Renal cortex interstitium (tissue), 15 donors: ENCODE measurements at places on chromosomes 3 and 15. TPM values are rescaled to one million over a fixed set of nuclear protein-coding genes. Genes with fewer than 3 reads are reported as not detected.

GRCh38 chr3:176855901-176856486 is 341.3 kb downstream of the TBL1XR1 start:
- no peak for DNase-seq

DNA sequence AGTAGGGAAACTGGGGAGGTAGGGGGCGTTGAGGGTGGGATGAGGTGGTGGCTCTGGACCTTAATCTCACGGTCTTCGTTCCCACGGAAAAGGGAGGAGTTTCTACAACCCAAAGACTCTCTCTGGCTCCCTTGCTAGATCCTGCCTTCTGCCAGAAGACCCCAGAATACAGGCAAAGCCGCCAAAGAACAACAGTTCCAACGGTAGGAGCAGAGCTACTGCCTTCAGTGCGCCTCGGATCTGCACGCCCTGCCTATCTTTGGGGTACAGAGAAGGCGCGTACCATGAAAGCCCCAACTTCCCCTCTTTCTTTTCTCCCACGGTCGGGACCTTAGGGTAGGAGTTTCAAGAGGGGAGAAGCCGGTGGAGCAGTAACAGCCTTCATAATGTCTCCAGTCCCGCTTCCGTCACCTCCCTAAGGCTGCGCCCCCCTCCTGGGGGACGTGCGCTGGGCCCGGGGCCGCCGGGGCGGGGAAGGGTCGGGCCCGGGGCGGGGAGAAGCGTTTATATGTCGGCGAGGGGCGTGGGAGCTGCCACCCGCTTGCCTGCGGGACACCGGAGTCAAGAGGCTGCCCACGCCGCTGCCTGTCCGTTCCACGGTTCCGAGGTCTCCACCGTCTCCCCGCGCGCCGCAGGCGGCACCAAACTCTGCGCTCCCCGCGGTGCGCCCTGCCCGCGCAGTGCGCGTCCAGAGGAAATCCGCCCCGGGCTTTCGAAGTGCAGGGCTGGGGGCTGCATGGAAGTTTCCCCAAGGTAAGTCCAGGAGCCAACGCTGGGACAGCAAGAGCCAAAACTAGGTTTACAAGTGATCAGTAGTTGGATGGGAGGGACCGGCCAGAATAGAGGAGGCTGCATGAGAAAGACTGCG is at the start of gene COL6A6:
COL6A6 (plus strand) TSS at position 533 of the 868 bp plus-strand sequence. CDS start 43,188 bp downstream, outside the sequence.
- DNase-seq: no peak

SLC12A8 gene
- 5.6 TPM for polyA plus RNA-seq

GRCh38 chr3:127473244-127474024 is 117.1 kb downstream of the TPRA1 start:
- DNase-seq: no peak

DNA sequence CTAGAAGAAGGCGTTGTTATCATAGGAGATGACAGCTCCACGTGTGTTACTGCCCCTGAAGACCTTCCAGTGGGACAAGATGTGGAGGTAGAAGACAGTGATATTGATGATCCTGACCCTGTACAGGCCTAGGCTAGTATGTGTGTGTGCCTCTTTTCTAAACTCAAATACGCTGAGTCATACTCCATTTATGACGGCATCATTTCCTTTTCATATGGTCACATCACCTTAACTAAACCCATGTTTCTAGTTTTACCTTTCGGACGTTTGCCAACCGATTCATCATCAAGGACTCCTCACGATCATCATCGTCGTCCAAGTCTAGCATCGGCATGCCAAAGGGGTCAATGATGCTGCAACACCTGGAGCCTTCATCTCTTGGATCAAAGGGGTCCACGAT is 149.0 kb downstream of the CBLB start:
- DNase-seq: no peak

SLC28A2 gene
- 0.48 TPM for polyA plus RNA-seq

- no peak for DNase-seq
Measured at GRCh38 chr3:13071695-13072094, 1.5 kb downstream of the IQSEC1 start.

DNA sequence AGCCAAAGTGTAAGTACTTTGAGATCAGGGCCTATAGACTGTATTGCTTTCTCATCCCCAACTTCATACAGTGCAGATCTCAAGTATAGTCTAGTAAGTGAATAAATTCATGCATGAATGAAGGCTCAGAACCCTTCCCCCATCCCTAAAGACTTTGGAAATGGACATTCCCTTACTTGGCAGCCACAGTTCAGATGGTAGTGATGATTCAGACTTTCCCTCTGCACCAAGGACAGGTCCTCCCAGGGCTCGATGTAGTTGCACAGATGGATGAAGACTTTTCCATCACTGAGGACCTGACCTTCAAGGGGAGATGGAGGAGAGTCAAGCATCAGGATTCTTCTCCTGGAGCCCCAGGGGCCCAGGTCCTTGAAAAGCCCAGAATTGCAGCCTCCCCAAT is 4.6 kb downstream of the TIMP4 start:
- DNase-seq: no peak

DNA sequence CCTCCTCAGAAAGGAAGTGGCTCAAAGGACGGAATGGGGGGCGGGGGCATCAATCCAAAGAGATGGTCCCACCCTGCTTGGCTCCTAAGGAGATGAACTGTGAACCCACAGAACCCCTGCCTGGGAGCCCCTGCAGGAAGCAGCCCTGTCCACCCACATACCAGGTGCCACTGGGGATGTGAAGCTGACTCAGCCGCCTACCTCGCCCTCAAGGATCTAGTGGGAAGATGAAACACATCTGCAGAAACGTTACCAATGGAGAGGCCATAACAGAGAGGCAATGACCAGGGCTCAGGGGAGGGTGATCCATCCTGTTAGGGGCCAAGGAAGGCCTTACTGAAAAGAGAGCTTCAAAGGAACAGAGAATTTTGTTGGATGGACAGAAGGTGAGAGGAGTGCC is 35.1 kb downstream of the EAF1 start:
- DNase-seq: no peak

DNA sequence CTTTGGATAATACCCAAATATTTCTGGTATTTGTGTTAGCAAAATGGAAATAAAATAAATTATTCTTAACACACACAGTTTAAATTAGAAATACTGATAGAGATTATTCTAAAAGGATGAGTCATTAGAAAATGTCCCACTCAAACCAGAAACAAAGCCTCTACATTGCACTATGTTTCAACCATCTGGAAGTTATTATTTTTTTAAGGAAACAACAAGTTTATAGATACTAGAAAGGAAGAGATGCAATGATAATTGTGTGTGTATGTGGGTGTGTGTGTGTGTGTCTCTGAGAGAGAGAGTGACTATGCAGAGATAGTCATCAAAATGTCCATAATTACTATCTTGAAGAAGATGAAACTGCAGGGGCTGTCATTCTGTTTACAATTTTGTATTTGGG is 1340.5 kb downstream of the ROBO1 start:
- DNase-seq: no peak

GRCh38 chr3:133362539-133362938 is 37.3 kb upstream of the BFSP2 start:
- DNase-seq: no peak

GRCh38 chr15:71136159-71136783 is 21.0 kb downstream of the THSD4 start:
- no peak for DNase-seq

DNA sequence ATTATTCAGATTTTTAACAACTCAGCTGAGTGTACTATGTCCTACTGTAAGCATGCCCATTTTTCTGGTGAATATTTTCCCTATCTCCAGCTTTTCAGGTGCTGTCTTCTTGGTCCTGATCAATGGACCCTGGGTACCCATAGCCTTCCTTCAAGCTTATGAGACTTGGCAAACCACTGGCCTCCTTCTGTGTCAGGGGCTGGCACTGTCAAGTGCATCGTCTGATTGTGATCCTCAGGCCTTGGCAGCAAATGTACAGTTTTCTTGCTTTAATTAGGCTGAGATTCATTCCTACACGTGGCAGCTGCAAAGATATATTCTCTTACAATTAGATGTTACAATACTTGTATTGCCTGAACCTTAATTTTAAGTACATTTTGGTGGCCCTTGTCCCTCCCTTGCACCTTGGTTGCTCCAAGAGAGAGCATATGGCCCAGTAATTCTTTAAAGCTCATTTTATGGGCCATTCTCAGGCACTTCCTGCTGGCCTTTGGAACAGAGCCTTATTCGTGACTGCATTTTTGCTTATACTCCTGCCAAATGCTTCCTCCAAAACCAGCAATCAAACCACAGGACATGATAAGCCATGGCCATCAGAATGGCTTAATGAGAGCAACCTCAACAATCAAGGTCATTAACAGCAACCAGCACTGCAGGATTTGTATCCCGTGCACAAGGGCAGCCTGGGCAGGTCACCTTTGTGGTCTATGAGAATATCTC is 179.9 kb downstream of the CNTN6 start:
- DNase-seq: no peak

ITIH4 gene
- 10.2 TPM for polyA plus RNA-seq

ZPLD1 gene
- polyA plus RNA-seq: 0.74 TPM

- DNase-seq: no peak
Measured at GRCh38 chr3:15333956-15334263, 1.5 kb upstream of the SH3BP5 start.

CYP8B1 gene
- 1.3 TPM for polyA plus RNA-seq

- no peak for DNase-seq
Measured at GRCh38 chr15:63722204-63722808, 111.4 kb downstream of the HERC1 start.

- no peak for DNase-seq
Measured at GRCh38 chr3:112811917-112812660, 34.6 kb downstream of the CD200R1L start.

DNA sequence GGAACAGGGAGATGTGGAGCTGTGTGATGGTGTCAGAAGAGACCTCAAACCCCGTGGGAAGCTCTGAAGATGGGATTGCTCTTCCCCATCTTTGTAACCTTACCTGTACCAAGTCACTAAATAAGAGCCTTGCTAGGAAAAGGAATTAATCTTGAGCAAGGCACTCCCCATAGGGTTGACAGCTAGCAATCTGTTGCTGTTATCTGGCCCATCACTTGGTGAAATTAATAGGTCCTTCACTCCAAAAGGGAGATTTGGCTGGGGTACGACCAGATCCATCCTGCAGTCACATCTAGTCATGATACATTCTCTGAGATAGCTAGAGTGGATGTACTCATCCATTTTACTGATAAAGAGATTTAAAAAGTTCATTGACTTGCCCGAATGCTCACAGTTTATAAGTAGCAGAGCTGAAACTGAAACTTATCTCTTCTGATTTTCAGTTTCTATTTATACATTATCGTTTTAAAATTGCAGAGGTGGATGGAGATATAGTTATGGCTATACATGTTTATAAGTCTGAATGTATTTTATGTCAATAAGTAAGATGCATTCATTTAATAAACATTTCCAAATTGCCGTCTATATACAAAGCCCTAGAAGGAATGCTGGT is 299.1 kb upstream of the MCTP2 start:
- DNase-seq: no peak

- DNase-seq: no peak
Measured at GRCh38 chr3:141266797-141267555, 35.4 kb downstream of the PXYLP1 start.

DNA sequence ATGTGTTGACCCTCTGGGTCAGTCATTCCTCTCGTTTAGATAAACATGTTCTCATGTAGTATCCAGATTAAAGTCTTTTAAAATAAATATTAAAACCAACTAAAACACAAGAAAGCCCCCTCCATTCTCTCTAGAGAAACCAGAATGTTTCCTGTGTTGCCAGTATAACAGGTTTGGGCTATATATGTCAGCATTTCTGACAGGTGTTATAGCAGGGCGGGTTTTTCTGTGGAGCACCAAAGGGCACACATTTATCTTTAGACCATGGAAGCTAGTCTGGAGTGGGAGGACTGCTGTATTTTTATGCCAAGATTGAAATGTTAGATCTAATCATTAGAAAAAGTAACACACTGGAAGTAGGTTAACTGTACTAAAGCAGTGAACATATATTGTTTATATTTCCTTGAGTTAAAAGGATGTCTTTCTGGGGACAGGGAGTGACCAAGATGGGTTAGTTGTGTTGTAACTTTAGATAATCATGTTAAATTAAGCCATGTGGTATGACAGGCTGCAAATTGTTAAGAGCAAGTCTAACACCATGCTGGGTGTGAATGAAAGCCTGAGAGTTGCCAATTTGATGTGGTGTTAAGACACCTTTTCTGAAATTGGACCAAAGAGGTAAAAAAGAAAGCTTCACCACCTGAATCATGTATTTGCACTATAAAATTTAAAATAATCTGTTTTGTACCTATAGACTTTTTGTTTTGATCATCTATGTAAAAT is 15.6 kb downstream of the KCTD6 start:
- no peak for DNase-seq

SAXO2 gene
- 6.2 TPM for polyA plus RNA-seq
